ENCODE measurements at places on chromosomes 7 and 10.
A peak's percentile ranks its signal among the peaks of the same experiment; 100 is the strongest.

GRCh38 chr10:24721229-24722106 is 2.2 kb downstream of the ARHGAP21 start:
- DNase-seq = no peak

- DNase-seq = no peak
Measured at GRCh38 chr10:23111517-23112286, 16.3 kb downstream of the MSRB2 start.

DNA sequence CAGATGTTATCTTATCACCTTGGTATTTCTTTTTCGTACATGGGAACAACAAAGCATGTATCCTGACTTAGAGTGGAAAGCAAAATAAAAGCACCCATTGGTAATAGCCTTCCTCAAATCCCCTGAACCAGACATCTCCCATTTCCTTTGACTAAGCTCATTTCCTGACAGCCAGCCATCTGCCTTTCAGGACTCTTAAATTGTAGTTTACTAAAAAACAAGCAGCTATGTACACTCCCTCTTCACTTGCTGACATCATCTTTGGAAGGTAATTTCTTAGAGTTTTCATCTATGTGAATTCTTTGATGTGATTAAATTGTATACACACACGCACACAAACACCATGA is 40.7 kb downstream of the ARL4A start:
- DNase-seq = no peak

GRCh38 chr10:92757066-92757710 is 67.4 kb downstream of the HHEX start:
- peak; percentile 67 for DNase-seq

DNA sequence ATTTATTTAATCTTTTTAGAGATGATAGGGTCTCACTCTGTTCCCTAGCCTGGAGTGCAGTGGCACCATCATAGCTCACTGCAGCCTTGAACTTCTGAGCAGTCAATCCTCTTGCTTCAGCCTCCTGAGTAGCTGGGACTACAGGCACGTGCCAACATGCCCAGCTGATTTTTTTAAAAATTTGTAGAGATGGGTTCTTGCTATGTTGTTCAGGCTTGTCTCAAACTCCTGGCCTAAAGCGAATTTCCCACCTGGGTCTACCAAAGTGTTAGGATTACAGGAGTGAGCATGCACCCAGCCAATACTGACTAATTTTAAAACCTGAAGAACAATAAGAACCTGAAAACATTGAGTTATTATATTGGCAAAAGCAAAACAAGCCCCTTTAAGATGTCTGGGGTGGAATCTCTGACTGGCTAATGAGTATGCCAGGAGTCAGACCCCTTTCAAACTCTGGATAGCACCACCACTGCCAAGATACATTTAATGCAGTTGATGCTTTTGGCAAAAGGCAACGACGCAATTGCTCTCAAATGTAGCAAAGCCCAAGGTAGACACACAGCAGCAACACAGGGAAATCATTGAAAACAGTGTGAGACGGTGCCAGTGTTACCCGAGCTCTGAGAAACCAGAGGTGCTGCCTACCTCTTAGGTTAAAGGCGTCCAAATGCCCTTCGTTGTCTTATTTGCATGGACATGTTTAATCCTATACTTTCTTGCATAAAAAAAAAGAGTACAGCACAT is 40.7 kb upstream of the TOMM7 start:
- peak; percentile 71 for DNase-seq

GRCh38 chr10:36469585-36469984 is 655.8 kb upstream of the ANKRD30A start:
- DNase-seq = peak; percentile 88

Measured in bronchial epithelial cell (primary cell).